ENCODE measurements at places on chromosomes 3 and 15.

DNA sequence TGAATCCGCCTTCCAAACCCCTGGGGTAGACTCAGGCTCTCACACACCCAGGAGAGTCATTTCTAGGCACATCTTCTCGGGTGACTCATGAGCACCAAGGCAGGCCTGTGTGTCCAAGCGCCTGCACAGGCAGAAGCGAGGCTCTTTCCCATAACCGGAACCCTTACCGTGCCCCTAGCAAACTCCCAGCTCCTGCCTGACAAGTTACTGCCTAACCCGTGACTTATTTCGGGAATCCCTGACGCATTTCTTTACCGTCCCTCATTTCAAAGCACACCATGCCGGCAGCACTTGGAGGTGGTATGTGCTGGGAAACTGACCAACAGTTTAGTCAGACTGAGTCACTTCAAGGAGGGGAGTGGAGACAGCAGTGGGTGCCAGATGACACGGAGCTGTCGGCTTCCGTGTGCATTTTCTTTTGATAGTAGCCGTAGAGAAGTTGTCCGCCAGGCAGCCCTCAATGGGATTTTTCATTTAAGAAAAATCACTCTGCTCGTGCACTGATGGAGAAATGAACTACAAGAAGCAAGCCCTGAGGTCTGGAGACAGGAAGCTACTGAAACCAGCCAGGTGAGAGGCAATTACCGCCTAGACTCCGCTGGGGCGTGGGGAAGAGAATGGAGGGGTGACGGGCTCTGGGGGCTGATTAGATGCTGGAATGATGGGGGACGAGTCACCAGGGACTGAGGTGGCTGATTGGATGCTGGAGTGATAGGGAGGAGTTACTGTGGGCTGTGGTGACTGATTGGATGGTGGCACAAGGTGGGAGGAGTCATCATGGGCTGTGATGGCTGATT, 17.3 kb upstream of the HRH1 start:
- DNase-seq = no peak

GRCh38 chr3:53144862-53145712, 14.9 kb upstream of the RFT1 start:
- DNase-seq = no peak

GRCh38 chr3:112030901-112031300, 3.6 kb upstream of the TMPRSS7 start:
- DNase-seq = no peak

DNA sequence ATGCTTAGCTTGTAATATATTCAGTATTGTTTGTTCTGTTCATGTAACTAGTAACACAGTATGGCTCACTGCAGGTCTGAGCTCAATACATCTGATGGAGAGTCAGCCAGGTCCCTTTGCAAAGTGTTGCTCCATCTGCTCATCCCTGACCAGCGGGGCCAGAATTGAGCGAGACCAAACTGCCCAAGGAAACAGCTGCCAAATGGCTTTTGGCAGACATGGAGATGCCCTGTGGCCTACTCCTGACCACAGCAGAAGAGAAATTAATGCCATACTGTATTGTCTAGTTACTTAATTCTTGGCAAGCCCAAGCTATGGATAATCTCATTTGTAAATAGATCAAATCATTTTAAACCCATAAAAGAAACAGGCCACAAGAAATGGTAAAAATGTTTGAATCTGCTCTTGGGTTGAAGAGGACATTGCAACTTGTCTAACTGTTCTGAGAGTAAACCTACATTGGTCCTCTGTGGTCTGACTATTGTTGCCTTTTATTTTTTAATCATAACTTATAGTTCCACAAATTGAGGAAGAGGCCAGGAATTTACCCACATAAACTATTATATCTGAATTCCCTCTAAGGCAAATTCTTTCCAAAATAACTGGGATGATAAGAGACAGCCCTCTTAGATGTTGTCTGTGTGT, 209.5 kb downstream of the EBLN2 start:
- DNase-seq = no peak

GRCh38 chr3:49296781-49297411, 19.9 kb upstream of the C3orf62 start:
- DNase-seq = no peak

GRCh38 chr3:176351408-176351807, 845.9 kb downstream of the TBL1XR1 start:
- no peak for DNase-seq

GRCh38 chr15:69691307-69692015, 238.8 kb downstream of the RPLP1 start:
- no peak for DNase-seq

DNA sequence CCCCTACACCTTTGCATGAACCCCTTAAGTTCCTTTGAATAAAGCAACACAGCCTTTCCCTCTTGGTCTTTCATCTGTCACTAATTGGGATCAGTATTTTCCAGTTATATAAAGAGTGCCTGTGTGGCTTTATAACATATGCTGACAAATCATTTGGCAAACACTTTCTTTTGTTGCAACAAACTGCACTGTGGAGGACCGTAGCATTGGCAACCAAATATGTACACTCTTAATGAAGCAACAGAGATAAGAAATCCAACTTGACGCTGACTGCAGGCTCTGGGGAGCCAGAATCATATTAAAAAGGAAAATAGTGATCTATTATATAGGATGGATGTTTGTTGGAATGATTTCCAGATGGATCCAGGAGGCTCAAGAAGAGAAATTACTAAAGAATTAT, 120.1 kb upstream of the PRICKLE2 start:
- DNase-seq = no peak

DNA sequence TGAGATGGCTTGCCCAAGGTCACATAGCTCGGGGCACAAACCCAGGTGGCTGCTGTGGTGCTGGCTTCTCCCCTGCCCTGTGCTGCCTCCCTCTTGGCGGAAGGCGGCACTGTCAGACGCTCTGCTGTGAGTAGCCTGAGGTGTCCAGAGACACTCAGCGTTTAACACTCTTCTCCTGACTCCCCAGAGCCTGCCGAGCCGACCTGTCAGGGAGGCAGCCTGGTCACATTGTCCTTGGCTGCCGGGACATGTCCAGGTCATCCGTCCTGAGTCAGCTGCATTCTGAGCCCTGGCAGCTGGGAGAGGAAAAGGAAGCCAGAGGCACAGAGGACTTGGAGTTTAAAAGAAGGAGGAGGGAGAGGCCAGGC, 4.7 kb downstream of the LMAN1L start:
- no peak for DNase-seq

DNA sequence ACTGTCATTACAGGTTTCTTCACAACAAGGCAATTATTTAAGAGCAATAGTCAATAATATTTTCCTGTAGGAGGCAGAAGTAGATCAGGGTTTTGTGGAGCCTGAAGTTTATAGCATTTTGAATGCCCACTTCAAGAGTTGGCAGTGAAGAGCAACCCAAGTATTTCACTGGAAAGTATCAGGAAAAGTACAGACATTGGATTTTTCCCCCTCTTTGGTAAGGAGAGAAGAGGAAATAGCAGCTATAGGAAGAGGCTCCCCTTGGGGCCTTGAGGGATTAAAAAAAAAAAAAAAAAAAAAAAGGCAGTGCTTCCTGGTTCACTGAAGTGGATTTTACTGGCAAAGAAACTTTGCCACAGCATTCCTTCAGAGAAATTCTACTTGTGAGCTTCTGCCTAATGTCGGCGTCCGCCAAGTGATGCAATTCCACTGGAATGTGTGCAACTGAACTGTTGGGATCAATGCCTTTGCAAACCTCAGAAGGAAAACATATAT, 5.7 kb upstream of the CNTN6 start:
- DNase-seq = peak; percentile 24

- no peak for DNase-seq
Measured at GRCh38 chr3:187689984-187690383, 12.4 kb downstream of the RTP2 start.

DNA sequence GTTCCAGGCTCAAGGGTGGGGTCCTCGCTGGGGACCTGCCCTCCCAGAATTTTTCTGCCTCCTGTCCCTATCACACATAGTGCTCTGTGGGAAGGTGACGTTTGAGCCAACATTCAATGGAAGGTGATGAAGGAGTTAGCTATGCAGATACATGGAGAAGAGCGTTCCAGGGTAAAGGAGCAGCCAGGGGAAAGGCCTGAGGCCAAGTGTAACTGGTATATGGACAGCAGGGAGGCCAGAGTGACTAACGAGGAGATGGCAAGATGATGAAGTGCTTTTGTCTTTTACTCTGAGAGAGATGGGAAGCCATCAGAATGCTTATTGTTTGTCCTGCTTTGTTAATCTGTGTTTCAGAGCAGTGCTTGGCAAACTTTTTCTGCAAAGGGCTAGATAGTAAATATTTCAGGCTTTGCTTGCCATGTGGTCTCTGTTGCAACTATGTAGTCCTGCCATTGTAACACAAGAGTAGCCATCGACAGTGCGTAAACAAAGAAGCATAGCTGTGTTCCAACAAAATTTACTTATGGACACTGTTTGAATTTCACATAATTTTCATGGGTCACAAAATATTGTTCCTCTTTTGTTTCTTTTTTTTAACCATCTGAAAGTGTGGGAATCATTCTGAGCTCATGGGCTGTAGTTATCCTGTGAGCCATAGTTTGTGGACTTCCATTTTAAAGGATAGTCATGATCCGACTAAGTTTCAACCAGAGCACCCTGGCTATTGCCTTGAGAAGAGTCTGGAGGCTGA, 25.8 kb upstream of the PIAS1 start:
- no peak for DNase-seq

GRCh38 chr3:150385296-150386242, 22.5 kb upstream of the TSC22D2 start:
- peak; percentile 22 for DNase-seq

DNA sequence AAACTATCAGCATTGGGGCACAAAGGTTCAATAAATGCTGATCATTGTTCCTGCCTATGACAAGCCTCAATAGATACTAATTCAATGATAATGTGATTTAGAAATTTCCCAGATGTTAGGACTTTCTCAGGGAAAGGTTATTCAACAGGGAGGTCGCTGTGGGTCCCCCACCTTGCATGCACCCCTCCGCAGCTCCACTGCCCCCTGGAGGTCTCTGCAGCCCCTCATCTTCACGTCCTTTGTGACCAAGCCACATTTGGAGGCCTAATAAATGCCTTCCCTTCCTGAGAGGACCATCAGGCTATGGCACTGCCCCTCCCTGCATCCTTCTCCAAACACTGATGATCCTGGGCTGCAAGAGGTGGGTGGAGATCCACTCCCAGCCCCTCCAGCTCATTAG, 50.2 kb downstream of the NOX5 start:
- no peak for DNase-seq

DNA sequence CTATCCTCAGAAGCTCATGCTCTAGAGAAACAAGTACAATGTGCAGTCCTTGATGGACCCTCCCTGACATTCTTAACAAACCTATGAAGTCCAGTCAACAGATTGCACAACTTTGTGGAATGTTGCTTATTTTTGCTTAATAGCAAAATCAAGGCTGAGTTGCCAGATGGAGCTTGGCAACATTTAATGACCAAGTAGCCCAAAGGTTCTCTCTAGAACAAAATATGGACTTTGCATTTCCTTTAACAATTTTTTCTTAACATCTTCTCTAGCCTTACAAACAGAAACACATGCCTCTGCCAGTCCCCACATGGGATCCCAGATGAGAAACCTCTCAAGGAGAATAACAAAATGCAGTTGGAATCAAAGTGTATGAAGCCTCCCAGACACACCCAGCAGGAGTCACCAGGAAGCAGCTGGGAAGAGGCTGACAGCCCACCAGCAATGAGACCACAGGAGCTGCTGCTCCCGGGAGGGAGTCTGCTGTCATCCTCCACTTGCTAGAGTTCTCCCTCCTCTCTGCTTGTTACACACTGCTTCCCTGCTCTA, 422.5 kb upstream of the CDIN1 start:
- DNase-seq = no peak

DNA sequence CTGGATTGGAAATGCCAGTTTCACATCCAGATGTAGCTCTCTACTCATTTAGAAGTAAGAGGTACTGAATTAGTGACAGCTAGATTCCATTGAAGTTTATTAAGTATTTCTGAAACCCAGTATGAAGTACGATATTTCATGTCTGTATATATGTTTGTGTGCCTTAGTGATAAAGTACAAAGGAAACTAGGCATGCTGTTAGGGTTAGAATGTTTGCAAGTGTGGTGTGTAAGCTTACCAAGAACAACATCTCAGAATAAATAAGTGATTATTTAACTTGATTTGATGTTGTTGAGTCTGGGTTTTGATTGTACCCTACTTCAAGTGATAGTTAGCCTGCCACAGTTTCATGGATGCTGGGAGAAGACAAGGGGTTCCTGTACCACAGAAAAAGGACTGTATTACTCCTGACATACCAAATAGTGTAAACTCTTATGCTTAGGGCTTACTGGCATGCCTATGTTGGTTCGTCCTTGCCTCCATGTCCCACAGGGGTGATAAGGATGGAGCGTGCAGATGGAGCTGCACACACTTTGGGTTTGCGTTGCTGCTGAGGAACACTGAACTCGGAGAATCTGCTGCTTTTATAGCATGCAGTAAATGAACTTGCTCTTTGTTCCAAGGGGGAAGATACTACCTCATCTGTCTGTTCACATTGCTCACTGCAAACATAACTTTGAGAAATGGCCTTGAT, 43.6 kb downstream of the FNDC3B start:
- no peak for DNase-seq

- peak; percentile 67 for DNase-seq
Measured at GRCh38 chr3:124928333-124929202, 6.0 kb downstream of the MUC13 start.

DNA sequence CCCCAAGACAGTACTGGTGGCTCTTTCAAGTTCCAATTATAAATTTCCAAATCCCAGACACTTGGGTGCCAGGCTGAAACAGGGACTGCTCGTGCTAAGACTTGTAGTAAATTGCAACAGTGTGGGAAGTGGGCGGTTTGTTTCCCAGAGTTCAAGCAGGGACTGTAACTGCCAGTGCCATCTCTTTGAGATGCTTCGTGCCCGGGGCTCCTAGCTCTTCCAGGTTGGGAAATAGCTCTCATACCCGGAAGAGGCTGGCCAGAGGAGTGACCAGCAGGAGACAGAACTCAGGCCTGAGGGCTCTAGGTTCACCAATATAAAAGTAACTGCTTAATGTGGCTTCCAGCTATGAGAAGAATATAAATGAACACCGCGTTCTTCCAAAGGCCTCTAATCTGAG, 54.0 kb upstream of the NEO1 start:
- DNase-seq = no peak

- DNase-seq = no peak
Measured at GRCh38 chr3:146894406-146894805, 289.3 kb upstream of the PLSCR5 start.

DNA sequence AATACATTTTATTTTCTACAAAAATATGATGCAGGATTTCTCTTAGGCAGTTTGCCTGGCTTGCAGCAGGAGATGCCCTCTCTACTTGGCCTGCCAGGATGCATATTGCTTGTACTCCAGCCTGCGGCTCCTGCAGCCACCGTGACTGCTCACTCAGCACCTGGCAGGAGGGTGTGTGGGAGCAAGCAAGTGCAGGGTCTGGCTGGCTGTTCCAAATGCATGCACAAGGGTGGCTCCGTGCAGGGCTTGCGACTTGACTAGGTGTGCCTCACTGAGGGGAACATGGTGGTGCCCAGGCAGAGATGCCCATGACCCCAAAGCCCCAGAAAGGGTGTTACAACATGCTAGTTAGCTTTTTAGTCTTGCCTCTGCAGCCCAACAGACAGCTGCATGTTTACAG, 1240.2 kb upstream of the ALCAM start:
- DNase-seq = no peak

GRCh38 chr15:68384451-68385239, 47.3 kb downstream of the ITGA11 start:
- no peak for DNase-seq
